ENCODE measurements at places on chromosomes 5 and 9. TPM values are rescaled to one million over a fixed set of nuclear protein-coding genes. Genes with fewer than 3 reads are reported as not detected.

The SAXO1 gene
- polyA plus RNA-seq: 0.23 TPM

GRCh38 chr5:152151940-152152339 is 227.3 kb upstream of the GLRA1 start:
- no peak for DNase-seq

GRCh38 chr5:175790796-175791195 is 80.6 kb upstream of the CPLX2 start:
- no peak for DNase-seq

- no peak for DNase-seq
Measured at GRCh38 chr5:68319706-68320412, 104.3 kb downstream of the PIK3R1 start.

- no peak for DNase-seq
Measured at GRCh38 chr5:14913096-14913495, 41.5 kb upstream of the ANKH start.

- DNase-seq: no peak
Measured at GRCh38 chr9:108528231-108528630, 327.6 kb downstream of the ACTL7B start.

All from right lung (tissue), 10 donors.